CD4-positive, alpha-beta T cell treated with Interleukin-4 for 4 hours (primary cell): ENCODE measurements at places on chromosomes 6 and 20.

- no peak for DNase-seq
Measured at GRCh38 chr20:21835042-21835441, 129.6 kb downstream of the PAX1 start.

DNA sequence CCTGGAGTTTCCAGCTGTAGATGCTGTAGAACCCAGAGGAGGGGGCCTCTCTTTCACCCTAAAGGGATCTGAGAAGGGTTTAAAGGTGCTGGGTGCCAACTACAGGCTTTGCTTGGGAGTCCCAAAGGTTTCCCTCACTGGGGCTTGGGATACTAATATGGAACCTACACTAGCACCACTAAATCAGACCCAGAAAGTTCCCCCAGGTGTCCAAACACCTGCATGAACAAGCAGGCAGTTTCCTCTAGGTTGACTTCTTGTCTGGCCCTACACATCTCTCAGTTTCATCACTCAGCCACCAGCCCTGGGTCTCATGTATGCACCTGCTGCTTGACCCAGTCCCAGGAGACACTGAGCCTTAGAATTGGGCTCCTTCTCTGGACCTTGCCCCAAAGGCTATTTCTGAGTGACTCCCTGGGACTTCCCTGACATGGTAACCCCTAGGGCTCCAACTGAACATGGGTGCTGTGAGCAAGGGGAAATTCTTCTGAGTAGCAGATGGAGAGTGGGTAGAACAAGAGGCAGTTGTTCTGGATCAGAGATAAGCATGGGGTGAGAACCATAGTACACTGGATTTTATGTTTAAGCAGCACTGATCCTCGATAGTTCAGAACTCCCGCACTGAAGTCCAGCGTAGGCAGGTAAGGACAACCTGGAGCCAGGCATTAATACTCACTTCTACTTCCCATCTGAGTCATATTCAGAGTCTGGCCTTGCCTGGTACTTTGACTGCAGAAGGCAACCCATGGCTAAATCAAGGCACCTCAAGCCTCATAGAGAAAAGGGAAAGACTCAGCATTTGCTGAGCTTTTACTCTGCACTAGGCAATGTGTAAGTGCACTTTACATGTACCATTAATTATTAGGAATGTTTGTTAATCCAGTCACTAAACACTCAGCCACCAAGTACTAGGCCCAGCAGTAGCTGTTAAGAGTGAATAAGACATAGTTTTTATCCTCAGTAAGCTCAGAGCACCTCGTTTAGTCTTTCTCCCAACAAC lies 16.8 kb downstream of the BCL2L1 start:
- no peak for DNase-seq

- peak; percentile 53 for DNase-seq
Measured at GRCh38 chr20:44069203-44070011, 117.6 kb downstream of the JPH2 start.

DNA sequence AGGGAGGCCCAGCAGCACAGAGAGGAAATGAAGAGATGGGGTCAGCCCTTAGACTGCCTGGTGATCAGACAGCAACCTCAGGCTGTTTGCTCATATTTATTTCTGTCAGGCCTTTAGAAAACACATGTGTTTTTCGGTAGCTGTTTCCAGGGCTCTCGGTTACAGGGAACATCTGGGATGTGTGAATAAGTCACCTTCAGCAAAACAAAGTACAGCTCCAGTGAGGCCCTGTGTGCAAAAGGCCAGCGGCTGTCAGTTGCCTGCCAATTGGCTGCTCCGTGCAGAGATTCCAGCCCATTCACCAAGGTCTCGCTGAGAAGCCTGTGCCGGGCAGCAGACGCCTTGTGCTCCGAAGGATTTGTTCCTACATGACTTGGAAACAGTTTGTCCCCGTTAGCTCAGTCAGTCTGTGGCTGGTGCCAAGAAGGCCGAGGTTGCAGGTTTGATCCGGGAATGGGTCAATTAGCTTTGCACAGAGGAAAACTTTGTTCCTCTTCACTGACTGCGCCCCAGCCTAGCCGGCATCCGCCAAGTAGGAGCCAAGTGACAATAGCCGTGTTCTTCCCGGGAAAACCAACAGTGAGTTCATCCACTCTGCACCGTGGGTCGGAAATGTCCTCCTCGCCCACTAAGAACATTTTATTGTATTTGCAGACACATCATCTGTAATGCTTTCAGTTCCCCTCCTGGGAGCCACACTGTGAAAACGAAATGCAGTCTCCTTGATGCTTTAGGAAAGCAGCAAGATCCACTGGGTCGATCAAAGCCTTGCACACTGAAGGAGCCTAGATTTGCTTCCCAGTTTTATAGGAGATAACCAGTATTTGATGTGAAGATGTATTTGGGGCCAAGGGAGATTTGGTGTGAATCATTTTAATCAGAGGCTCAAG lies 315.4 kb upstream of the CDYL start:
- no peak for DNase-seq

GRCh38 chr20:48090784-48091183 lies 305.5 kb upstream of the SULF2 start:
- no peak for DNase-seq

DNA sequence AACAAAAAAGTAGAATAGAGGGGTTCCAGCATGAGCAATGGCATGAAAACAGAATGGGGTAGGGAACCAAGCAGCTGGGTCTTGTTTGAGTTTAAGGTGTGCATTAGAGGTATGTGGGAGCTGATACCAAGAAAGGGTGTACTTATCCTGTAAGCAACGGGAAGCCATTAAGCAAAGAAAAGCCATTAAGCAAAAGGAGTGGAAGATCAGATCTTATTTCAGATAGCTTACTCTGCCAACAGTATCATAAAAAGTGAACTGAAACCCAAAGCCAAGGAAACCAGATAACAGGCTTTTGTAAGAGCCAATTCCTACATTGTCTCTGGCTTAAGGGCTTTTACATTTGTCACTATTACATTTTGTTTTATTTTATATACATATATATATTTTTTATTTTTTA lies 21.3 kb upstream of the BEND6 start:
- no peak for DNase-seq

DNA sequence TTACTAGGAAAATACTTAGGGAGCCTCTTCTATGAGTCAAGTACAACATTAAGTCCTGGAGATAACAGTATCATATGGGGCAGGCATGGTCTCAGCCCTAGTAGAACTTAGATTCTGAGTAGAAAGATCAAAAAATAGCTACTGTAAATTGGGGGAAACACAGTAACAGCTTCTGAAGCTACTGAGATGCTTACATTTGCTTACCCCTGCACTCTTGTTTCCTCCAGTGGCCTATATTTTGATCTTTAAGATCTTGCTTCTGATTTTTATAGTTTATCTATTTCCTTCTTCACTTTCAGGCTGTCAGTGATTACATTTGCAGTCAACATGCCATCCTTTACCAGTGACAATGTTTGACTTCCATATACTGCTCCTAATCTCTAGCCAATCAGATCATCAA lies 35.3 kb downstream of the HIVEP2 start:
- peak; percentile 34 for DNase-seq

GRCh38 chr20:32314768-32315167 lies 37.3 kb downstream of the KIF3B start:
- no peak for DNase-seq

DNA sequence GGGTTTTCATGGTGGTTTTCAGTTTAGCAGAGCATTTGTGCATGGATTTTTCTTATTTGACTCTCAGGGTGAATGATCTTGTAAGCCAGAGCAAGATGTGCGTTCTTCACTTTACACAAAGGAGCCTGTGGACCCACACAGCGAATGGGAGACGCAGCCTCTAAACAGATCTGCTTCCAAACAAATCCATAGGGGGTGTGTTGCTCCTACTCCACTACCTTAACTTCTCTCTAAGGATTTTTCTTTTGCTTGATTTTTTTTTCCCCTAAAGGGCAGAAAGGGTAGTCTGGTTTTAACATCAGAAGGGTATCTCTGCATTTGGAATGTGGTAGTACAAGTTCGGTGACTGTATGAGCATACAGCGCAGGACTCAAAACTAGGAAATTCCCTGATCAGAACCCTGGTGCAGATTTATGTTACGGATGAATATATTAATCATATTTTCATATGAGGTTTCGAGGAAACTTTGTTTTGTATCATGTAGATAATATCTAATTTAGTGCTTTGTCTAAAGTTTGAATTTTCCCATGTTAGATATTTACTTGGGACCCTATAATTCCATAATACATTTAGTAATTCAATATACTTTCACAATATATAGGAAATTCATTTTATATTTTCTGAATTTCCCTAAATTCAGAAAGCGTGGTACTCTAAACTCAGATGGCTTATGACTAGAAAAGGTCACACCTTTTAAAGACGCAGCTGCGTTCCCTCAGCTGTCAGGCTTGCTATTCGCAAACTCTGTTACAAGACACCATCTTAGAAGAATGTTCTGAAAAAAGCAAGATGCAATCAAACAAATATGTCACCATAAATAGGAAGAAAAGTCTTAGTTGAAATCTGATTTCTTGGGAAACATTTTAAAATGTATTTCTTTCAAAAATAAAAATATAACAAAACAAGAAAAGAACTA lies 196.9 kb downstream of the TMEM242 start:
- no peak for DNase-seq

GRCh38 chr6:140980265-140980887 lies 1152.3 kb upstream of the GJE1 start:
- DNase-seq: no peak
